Amniotic stem cell (primary cell): ENCODE measurements at places on chromosomes 5 and 9.

DNA sequence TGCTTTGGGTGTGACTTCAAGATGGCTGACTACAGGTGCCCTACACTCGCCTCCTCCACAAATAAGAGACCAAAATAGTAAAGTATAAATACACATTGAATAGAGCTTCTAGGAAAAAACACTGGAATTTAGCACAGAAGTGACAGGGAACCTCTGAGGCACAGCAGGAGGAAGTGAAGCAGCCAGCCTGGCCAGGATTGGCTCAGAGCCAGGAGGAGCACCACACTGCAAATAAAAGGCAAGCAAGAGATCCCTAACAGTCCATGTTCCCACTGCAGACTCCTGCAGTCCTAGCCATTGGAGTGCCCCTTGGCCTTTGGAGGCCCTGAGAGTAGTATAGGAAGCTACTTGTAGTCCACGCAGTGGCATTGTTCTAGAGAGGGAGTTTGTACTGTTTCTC is 186.7 kb upstream of the TLX3 start:
- no peak for DNase-seq

DNA sequence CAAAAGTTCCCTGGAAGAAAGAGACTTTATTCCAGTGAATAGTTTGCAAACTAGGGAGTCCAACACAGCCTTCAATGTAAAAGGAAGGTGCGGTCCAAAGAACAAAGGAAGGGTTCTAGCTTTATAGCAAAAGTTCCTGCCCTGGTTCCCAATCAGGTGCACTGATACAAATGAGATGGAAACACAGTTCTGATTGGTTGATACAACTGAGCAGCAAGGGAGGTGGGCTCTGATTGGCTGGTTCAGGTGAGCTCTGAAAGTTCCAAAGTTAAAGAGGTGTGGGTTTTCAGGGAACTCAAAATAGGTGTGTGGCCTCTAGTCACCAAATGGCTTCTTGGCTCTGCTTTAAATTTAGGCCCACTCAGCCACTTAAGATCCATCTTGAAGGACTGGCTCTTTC is 43.1 kb downstream of the P4HA2 start:
- DNase-seq = no peak

GRCh38 chr9:84343111-84343521 is 2.6 kb upstream of the SLC28A3 start:
- DNase-seq = peak; percentile 66

GRCh38 chr5:38257308-38258041 is 884 bp upstream of the EGFLAM start:
- no peak for DNase-seq

DNA sequence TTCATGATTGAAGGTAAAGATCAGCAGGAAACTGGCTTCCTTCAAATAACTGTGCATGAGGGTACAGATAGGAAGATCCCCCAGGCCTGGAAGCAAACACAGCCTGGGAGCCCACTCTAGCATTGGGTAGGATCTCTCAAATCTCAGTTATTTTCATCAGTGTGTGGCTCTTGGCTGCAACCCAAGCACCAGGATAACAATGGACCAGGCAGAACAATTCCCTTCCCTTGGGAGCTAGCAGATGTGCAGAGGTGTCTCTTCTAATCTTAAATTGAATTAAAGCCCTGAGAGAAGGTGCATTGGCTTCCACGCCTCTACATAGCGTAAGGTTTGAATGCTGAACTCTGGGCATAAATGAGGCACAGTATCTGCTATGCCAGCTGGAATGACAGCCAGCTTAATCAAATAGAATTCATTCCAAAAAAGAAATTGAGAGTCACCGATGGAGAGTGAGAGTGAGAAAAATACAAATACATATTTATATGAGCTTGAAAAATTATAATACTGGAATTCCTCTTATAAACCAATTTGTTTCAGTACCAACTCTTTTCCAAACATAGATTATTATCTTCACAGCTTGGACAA is 957.3 kb downstream of the CDH12 start:
- DNase-seq = no peak

DNA sequence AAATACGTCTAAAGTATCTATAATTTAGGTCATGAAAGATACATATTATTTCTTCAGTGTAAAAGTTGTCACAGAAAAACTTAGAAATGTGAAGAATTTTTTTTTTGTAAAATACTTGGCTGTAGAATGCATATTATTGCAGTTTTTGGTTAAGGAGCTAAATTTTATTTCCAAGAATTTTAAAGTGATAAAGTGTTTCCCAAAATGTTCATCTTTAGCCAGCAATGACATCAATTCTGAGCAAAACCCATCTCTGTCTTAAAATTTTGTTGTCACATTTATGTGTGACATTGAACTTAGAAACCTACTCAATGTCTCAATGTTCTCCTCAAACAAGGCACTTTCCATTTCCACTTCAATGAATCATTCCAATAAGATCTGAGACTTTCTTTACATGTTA is 47.8 kb upstream of the RPS23 start:
- no peak for DNase-seq

- DNase-seq = no peak
These were observed 2.8 kb downstream of the LHX2 start for GRCh38 chr9:124014211-124014955.

DNA sequence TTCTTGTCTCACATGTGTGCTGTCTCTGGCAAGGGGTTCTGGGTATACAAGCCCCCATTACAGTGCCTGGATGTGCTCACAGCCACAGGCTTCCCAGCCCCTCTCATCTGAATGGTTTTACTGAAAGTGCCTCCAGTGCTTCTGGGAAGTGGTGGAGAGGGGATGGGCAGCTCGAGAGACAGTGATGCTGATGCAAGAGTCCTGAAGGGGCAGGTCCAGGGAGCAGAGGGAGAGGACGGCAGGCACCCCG is 93.5 kb downstream of the PHF2 start:
- no peak for DNase-seq

- no peak for DNase-seq
These were observed 741.4 kb downstream of the TAF11L14 start for GRCh38 chr5:18375641-18376040.
